ENCODE measurements at places on chromosomes 4 and X.

DNA sequence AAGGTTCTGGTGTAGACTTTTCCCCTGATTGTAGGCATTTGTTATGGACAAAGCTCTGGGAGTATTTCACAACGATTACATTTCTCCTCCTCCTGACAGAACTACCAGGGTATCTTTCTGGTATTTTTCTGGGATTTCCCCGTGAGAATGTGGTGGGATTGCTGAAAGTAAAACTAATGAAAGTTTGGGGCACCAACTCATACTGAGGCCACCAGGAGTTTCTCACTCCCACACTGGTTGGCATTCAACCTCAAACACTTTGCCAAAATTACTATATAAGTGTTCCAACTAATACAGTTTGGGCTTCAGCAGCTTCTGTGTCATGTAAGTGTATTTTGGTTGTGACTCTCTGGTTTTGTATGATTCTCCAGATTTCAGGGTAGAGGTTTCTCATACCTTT is 855.1 kb downstream of the GLUD2 start:
- no peak for DNase-seq

- no peak for DNase-seq
These were observed 2108.9 kb upstream of the TENM3 start for GRCh38 chr4:180134091-180134866.

DNA sequence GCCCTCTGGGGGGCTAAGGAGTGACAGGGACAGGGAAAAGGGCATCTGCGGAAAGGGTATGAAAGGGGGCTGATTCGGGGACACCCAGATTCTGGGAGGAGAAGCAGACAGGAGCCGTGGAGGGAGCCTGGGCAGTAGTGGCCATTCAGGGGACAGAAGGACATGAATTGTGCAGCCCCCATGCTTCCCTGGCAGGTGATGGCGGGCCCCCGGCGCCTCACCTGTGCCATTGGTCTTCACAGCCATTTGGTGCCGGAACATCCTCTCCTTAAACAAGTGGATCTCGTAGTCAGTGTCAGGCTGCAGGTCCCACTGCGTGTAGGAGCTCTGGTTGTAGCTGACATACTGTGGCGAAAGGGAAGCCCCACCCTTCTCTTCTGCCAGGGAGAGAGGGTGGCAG is 21.9 kb downstream of the L1CAM start:
- DNase-seq = peak; percentile 7

DNA sequence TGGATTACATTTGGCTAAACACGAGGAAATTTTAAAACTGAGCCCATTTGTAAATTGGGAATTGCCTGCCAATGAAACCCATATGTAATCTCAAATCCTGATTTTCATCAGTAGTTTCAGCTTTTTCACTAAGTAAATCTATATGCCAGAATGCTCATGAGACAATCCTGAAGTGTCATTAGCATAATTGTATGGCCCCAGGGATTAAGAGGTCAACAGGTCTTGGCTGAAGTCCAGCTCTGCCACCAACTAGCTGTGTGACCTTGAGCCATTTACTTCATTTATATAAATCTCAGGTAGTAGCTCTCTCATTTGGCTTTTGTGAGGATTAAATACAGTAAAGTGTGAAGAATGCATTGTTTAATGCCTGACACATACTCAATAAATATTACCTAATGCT is 320.5 kb upstream of the EMCN start:
- no peak for DNase-seq

DNA sequence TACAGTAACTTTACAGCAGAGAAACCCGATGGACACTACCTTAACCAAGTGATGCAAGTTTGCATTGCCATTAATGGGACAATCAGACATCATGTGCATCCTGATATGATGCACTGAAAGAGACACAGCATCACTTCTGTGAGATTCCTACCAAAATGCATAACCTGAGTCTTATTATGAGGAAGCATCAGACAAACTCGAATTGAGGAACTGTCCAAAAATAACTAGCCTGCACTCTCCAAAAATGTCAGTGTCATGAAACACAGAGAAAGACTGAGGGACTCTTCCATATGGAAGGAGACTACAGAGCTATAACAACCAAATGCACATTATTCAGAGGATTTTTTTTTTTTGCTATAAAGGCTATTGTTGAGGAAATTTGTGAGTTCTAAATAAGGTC is 66.6 kb upstream of the IQSEC2 start:
- DNase-seq = no peak

DNA sequence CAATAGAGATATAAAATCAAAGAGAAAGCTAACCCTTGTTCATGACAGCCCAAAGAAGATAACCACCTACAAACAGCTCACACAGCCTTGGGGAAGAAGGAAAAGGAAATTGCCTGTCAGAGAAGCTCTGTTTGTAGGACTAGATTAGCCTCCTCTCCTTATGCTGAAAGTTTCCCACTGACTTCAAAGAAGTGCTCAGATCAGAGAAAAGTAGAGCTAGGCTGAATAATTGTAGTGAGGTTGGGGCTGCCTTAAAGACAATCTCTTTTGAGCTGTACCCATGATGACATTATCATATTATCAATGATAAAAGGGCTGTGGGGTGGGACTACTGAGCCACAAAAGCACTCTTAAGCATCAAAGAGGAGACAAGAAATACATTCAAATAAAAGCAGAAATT is 223.0 kb upstream of the GALNT7 start:
- DNase-seq = no peak

DNA sequence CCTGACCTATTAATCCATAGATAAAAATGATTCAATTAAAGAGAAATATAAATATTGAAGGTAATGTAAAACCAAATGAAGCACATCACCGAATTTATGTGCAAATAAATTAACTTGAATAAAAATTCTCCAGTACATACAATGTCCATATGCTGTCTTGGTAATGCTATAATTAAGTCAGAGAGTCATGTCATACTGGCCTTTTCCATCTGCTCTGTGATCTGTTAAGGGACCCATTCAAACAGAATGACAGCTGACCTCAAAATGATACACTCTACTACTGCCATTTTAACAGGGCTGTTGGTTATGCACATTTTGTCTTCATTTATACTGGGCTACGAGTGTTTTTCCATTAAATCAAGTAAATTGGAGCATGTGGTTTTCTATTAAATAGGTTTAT is 99.3 kb downstream of the TEX13A start:
- no peak for DNase-seq

DNA sequence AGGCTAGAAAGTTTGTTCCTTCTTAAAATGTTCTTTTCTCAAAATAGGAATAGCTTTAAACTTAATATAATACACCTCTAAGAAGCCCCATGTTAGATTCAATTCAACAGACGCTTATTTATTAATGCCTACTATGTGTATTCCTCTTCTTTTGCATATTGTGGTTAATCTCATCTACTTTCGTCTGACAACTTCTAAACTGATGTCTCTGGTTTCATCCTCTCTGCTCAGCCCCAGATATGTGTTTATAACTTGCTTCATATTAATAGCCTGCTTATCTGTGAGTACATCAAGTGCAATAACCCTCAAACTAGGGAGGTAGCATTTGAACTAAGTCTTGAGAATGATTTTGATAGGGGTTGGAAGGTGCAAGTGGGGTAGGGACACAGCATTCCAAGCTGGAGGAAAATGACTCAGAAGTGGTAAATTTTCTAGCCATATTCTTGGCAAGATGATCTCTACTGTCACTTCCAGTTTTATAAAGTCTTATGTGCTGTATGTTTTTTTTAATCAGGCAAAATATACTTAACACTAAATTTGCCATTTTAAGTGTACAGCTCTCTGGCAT is 37.0 kb downstream of the STK26 start:
- DNase-seq = no peak

DNA sequence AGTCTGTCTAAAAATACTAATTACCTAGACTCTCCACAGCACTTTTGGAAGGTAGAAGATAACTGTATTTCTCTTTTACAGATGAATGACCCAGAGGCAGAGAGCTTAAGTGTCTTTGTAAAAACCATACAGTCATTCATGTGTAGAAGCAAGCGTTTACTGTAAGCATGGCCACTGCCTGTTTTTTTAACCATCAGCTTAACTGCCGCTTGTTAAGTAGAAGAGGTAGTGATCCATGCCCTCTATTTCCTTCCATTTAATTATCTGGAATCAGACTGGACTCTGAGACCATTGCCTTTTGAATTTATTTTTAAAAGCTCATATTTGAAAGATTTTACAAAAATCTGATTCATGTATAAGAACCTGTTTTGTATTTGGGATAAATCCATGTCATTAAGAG is 111.2 kb upstream of the TECRL start:
- DNase-seq = no peak

DNA sequence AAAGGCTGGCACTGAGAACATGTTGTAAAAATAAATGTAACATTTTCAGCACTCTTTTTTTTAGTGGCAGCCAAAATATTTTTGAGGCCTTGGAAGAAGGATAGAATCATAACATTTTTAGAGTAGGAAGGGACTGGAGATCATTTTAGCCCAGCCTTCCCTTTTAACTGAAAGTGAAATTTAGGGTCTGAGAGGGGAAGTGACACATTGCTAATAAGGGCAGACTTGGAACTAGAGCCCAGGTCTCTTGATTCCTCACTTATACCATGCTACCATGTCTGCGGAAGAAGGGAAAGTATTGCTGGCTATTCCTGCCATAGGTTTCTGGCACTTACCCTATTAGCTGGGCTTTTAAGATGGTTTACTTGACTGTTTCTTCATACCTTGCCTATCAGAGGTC is 4.8 kb downstream of the WDR44 start:
- no peak for DNase-seq

Data from GM12892 (cell line).